K562 (cell line): ENCODE measurements at places on chromosomes 4 and X.

- H3K27me3 ChIP-seq = no peaks in the 10 kb centered on the region
- no peak overlapping the region for H3K4me3 ChIP-seq
- no peaks in the 10 kb centered on the region for H3K4me1 ChIP-seq
- H3K27ac ChIP-seq = no peak overlapping the region
- H3K36me3 ChIP-seq = no peaks in the 10 kb centered on the region
- DNase-seq = no peak
Measured at GRCh38 chr4:147560625-147561024, 56.6 kb upstream of the TMEM184C start.

DNA sequence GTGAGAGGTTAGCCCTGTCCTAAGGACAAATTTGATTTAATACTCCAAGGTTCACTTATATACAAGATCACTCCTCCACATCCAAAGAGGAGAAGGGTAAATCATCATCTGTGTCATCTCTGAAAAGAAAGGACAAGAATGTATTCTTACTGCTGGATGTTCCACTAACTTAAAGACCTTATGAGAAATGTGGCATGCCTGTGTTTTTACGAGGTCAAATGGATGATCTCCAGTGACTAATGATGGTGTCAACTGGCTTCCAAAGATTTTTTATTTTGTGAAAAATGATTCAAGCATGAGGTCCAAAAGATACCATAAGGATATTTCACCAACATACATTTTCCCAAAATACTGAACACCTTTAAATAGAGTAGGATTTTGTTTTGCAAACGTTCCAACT lies 143.4 kb downstream of the PTCHD1 start:
- DNase-seq = no peak
- no peaks in the 10 kb centered on the region for H3K27me3 ChIP-seq
- no peaks in the 10 kb centered on the region for H3K4me1 ChIP-seq

DNA sequence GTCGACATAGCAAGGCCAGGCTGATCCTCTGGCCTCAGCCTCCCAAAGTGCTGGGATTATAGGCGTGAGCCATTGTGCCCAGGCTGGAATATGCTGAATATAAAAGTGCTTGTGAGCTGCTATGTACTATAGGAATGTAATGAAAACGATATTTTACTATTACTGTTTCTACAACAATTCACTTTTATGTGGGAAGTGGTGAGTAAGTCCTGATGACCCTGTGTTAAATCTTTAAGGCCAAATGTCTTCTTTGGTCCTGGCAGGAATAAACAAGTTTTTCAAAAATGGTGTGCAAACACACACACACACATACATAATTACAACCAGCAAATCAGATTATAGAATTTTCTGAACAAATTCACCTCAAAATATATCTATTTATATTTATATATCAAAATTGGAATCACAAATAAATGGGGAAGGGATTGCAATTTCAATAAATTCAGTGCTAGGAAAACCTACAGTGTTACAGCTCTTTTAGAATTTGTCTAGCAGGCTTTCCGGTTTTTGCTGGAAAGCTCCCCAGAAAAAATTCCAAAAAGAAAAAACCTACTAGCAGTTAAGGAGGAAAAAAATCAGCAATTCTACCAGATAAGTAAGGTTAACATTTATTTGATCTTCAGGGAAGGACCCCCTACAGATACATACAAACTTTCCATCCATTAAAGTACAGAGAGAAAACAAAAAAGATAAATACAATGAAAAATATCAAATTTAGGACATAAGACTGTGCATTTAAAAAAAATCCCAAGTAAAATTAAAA lies 17.9 kb downstream of the SMIM14 start:
- no peak overlapping the region for H3K4me3 ChIP-seq
- H3K27me3 ChIP-seq = no peaks in the 10 kb centered on the region
- no peaks in the 10 kb centered on the region for H3K36me3 ChIP-seq
- no peak overlapping the region for H3K27ac ChIP-seq
- DNase-seq = no peak

DNA sequence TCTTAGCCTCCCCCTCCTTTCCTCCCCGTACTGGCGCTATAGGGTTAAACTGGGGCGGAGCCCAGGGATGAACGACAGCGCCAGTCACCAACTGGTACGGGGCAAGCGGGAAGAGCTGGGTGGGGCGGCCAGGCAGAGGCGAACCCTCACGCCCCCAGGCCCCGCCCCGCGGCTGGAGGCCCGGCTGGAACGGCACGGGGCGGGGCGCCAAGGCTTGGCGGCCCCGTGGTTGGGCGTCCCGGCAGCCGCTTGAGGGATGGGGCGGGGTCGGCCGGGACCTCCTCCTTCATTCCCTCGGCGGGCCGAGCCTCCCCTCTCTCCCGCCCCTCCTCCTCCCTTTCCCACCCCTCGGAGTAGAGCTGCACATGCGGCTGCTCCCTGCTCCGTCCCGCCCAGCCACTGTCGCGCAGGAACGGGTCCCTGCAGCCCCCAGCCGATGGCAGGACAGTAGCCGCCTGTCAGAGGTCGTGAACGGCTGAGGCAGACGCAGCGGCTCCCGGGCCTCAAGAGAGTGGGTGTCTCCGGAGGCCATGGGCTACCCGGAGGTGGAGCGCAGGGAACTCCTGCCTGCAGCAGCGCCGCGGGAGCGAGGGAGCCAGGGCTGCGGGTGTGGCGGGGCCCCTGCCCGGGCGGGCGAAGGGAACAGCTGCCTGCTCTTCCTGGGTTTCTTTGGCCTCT lies at the start of gene EDA:
EDA (plus strand) TSS at position 335 of the 678 bp plus-strand sequence.
- peaks cover 6% of the 10 kb centered on the region; the same call in 1 of the 2 replicates for H3K27me3 ChIP-seq
- peak; percentile 76 for DNase-seq
- H3K4me3 ChIP-seq = peak within 1 kb of the TSS; percentile 19
- peaks cover 13% of the 10 kb centered on the region for H3K4me1 ChIP-seq

- no peaks in the 10 kb centered on the region for H3K4me1 ChIP-seq
- DNase-seq = no peak
- H3K36me3 ChIP-seq = no peaks in the 10 kb centered on the region
- H3K27me3 ChIP-seq = no peaks in the 10 kb centered on the region
Measured at GRCh38 chr4:89879215-89879614, 15.4 kb upstream of the MMRN1 start.

DNA sequence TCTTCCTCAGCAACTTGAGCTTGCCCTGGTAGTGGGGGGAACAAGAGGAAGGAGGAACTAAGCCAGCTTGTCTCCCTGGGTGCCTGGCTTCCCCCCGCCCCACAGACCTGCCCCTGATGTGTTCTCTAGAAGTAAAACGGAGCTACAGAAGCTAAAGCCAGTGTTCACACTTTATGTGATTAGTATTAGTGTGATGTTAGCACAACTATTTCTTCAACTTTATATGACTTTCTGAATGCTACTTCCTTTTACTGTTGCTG lies 10.7 kb downstream of the RGS12 start:
- no peaks in the 10 kb centered on the region for H3K36me3 ChIP-seq
- H3K4me1 ChIP-seq = peaks cover 10% of the 10 kb centered on the region; the same call in 1 of the 3 replicates
- H3K4me3 ChIP-seq = no peak overlapping the region
- H3K27me3 ChIP-seq = peaks cover 6% of the 10 kb centered on the region; the same call in 1 of the 3 replicates
- H3K27ac ChIP-seq = no peak overlapping the region

GRCh38 chrX:37802028-37802427 lies 22.2 kb downstream of the CYBB start:
- H3K4me1 ChIP-seq = no peaks in the 10 kb centered on the region
- no peaks in the 10 kb centered on the region for H3K36me3 ChIP-seq
- no peak for DNase-seq
- no peak overlapping the region for H3K4me3 ChIP-seq

DNA sequence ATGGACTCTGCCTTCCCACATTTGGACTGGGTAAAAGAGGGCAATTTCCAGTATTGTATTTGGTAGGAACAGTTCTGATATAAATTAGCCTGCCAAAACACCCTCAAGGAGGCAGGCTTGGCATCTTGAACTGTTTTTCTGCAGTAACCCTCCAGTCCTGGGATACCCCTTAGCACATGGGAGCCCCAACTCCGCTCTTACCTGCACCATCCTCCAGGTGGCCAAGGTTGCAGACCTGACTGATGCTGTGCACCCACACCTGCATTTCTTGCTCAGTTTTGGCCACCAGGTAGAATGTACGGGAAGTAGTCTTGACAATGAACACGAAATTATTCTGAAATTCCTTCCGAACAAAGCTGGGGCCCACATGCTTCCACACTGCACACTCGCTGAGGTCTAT lies 35.1 kb downstream of the GAB3 start:
- H3K36me3 ChIP-seq = peaks cover 55% of the 10 kb centered on the region
- H3K4me3 ChIP-seq = no peak overlapping the region
- DNase-seq = no peak
- H3K27ac ChIP-seq = no peak overlapping the region
- no peaks in the 10 kb centered on the region for H3K27me3 ChIP-seq

DNA sequence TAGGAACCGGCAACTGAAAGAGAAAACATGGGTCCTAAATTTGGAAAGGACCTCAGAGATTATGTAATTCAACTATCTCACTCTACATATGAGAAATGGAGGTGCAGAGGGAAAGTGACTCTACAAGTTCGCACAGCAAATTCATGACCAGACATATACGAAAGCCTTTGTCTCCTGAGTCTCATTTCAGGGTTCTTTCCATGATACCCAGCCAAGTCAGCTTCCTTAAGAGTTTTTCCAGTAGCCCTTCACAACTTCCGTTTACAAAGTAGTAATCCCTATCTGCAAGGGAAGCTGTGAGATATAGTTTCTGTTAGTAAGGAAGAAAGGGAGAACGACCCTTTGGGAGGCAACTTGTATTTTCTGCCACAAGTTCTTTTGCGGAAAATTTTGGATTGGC lies 110.6 kb downstream of the TEX13A start:
- no peak overlapping the region for H3K4me3 ChIP-seq
- H3K4me1 ChIP-seq = no peaks in the 10 kb centered on the region
- H3K27me3 ChIP-seq = no peaks in the 10 kb centered on the region

- H3K36me3 ChIP-seq = no peaks in the 10 kb centered on the region
- no peak for DNase-seq
- H3K27me3 ChIP-seq = peaks cover 4% of the 10 kb centered on the region; the same call in 1 of the 2 replicates
- no peak overlapping the region for H3K27ac ChIP-seq
Measured at GRCh38 chr4:108834835-108835384, 72.1 kb upstream of the ETNPPL start.

DNA sequence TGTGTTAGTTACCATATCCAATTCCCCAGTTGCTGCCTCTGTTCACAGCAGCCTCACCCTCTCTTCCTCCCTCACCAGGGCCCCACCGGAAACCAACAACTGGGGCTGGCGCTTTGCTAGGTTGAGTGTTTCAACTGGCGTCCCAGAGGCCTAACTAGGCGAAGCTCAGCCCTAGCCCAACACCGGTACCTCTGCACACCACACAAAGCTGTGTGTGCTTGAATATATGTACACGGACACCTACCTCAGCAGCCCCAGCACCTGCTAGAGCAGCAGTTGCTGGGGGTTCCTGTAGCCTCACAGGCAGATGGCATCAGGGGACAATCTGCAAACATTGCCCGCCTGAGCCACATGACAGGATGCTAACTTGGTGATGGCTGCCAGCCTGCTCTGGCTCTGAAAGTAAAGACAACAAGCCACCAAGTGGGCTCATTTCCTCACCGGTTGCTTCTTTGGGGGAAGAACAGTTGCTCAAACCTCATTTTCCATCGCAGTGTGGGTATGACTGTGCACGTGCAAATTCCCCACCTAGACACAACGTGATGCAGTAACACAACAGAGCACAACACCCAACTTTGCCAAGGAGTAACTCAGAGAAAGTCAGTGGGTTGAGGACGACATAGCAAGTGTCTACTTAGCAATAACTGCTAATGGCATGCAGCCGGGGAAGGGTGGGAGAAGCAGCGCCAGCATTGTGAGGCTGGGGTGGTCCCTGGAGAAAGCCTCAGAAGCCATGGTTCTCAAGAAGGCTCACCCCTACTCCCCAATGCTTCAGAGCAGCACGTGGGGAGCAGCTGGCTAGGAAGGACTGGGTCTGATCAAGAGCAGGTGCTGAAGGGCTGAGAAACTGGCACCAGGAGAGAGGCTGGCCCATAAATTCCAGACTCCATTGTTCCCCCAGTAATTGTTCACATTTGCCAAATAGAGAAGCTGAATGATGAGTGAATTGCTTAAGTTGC lies 139.5 kb downstream of the SH3KBP1 start:
- H3K27ac ChIP-seq = no peak overlapping the region
- no peaks in the 10 kb centered on the region for H3K36me3 ChIP-seq

DNA sequence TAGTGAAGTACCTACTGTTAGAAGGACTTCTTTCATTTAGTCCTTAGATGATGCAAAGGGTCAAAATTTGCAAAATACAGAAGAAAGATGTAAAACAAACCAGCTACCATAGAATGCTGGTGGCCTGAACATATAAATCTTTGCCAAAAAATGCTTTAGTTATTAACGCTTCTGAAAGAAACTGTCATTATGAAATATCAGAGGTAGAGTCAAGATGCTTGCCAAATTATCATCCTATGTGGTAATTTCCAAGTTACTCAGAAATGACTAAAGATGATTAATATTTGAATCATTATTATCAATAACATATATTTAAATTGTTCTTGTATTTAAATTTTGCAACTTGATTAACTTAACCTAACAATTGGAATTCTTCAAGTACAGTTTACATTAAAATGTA lies 588.4 kb upstream of the FAM241A start:
- H3K27ac ChIP-seq = no peak overlapping the region
- H3K27me3 ChIP-seq = no peaks in the 10 kb centered on the region

- H3K27me3 ChIP-seq = no peaks in the 10 kb centered on the region
Measured at GRCh38 chrX:143788265-143788664, 67.7 kb upstream of the SPANXN2 start.

GRCh38 chrX:37331546-37331945 lies 17.6 kb upstream of the PRRG1 start:
- H3K27me3 ChIP-seq = no peaks in the 10 kb centered on the region
- H3K4me1 ChIP-seq = no peaks in the 10 kb centered on the region
- no peaks in the 10 kb centered on the region for H3K36me3 ChIP-seq

GRCh38 chrX:16067886-16068515 lies 55.4 kb upstream of the GRPR start:
- no peaks in the 10 kb centered on the region for H3K4me1 ChIP-seq
- H3K27me3 ChIP-seq = no peaks in the 10 kb centered on the region
- no peaks in the 10 kb centered on the region for H3K36me3 ChIP-seq
- no peak overlapping the region for H3K4me3 ChIP-seq

DNA sequence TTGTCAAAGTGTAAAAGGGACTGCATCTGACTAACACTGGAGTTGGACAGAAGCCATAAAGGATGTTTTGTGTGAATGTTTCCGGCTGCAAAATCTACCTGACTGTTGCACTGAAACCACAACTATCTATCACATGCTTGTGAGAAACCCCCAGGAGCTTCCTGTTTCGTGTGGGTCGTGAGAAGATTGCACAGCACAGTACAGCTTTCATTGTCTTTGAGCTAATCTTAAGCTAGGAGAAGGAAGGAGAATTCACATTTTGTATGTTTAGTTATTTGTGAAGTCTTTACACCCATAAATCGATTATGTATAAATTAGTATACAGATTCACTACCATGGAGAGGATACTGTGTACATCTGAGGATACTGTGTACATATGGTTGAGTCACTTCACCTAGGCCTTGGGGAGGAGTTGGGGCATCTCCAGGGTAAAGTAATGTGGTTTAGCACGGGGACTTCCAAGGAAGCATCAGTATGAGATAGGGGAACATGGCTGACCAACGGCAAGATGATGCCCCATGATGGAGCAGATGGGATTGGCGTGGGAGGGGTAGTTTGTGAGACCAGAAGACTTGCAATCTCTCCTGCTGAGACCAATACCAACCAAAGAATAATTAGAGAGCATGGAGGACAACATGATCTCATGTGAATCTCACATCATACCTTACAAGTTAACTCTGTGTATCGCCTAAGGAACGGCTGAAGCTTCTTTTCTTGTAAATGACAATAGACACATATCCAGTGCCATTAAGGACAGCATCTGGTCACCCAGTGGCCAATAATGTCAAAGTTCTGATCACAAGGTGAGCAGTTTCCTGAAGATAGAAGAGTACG lies 43.1 kb upstream of the FAM9C start:
- H3K4me3 ChIP-seq = no peak overlapping the region
- H3K27me3 ChIP-seq = no peaks in the 10 kb centered on the region
- H3K27ac ChIP-seq = no peak overlapping the region
- no peak for DNase-seq
- no peaks in the 10 kb centered on the region for H3K36me3 ChIP-seq

- no peak overlapping the region for H3K4me3 ChIP-seq
- H3K36me3 ChIP-seq = no peaks in the 10 kb centered on the region
- H3K4me1 ChIP-seq = no peaks in the 10 kb centered on the region
- no peak for DNase-seq
Measured at GRCh38 chr4:5128569-5128968, 77.3 kb downstream of the STK32B start.
